ENCODE measurements at places on chromosomes 6 and 20.

DNA sequence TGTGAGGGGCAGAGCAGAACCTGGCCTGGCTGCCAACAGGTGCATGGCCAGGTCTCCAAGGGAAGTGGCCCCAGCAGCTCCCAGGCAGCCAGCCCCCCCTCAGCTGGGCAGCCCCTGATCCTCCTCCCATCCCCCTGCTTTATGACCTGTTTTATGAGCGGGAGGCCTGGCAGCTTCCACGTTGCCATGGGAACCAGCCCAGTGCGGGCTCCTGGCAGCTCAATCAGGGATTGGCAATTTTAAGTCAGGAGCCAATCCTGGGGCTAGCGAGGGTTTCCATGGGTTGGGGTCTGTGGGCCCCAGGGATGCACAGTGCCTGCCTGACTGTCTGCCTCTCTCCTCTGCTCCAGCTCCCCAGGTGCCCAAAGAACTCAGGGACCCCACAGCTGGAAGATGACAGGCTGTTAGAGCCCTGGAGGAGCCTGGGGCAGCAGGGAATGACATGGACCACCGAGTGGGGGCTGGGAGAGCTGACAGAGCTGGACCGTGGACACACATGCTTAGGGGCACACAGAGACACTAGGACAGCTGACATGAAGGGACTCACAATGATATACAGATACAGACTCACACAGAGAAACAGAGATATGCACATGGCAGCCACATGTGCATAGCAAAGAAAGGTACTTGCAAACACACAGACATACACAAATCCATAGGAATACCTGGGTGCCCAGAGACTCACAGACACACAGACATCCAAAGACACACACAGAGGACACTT, 56.5 kb upstream of the SIRPA start:
- DNase-seq: no peak

DNA sequence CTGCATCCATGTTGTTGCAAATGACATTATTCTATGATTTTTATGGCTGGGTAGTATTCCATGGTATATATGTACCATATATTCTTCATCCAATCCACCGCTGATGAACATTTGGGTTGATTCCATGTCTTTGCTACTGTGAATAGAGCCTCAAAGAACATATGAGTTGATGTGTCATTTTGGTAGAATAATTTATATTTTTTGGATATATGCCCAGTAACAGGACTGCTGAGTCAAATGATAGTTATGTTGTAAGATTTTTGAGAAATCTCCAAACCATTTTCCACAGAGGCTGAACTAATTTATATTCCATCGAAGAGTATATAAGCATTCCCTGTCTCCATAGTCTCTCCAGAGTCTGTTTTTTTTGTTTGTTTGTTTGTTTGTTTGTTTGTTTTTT, 1373.5 kb downstream of the GRIK2 start:
- DNase-seq: no peak

DNA sequence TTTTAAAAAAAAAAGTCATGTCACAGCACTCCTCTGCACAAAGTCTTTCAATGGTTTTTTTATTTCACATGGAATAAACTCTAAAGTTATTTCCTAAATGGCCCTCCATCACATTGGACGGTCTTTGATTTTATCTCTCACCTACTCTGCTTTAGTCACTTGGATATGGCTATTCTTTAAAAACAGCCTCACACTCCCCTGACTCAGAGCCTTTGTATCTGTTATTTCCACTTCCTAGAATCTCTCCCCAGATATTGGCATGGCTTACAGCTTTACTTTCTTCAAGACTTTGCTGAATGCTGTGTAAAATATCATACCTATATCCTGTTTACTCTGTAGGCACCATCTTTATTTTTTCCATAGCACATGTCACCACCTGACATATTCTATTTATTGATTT, 194.7 kb upstream of the MCHR2 start:
- no peak for DNase-seq

- DNase-seq: no peak
Measured at GRCh38 chr6:70041411-70041810, 175.1 kb downstream of the COL19A1 start.

- DNase-seq: peak; percentile 22
Measured at GRCh38 chr6:30985490-30985889, 2.0 kb downstream of the MUC21 start.
